NCI-H748 treated with DMSO at 0.1 percent for 48 hours (cell line): ENCODE measurements at places on chromosomes 3 and 15.

- DNase-seq = no peak
Observed at GRCh38 chr15:64315216-64315615, 40.8 kb downstream of the CSNK1G1 start.

GRCh38 chr3:161852744-161853143, 356.1 kb downstream of the OTOL1 start:
- no peak for DNase-seq

DNA sequence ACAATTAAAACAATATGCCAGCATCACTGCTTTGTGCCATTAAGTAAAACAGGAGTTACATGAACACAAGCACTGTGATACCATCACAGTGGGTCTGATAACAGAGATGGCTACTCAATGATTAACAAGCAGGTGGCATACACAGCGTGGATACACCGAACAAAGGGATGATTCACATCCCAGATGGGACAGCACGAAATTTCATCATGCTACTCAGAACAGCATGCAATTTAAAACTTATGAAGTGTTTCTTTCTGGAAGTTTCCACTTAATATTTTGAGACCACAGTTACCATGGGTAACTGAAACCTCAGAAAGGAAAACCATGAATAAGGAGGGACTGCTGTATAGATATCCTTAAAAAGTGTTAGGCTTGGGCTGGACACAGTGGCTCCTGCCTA, 44.5 kb downstream of the SLC24A1 start:
- DNase-seq = no peak

- DNase-seq = no peak
Observed at GRCh38 chr3:71191031-71191482, 392.5 kb downstream of the FOXP1 start.

GRCh38 chr3:63022114-63022513, 146.9 kb upstream of the CADPS start:
- DNase-seq = no peak

GRCh38 chr3:13842226-13842625, 37.6 kb downstream of the WNT7A start:
- DNase-seq = no peak

DNA sequence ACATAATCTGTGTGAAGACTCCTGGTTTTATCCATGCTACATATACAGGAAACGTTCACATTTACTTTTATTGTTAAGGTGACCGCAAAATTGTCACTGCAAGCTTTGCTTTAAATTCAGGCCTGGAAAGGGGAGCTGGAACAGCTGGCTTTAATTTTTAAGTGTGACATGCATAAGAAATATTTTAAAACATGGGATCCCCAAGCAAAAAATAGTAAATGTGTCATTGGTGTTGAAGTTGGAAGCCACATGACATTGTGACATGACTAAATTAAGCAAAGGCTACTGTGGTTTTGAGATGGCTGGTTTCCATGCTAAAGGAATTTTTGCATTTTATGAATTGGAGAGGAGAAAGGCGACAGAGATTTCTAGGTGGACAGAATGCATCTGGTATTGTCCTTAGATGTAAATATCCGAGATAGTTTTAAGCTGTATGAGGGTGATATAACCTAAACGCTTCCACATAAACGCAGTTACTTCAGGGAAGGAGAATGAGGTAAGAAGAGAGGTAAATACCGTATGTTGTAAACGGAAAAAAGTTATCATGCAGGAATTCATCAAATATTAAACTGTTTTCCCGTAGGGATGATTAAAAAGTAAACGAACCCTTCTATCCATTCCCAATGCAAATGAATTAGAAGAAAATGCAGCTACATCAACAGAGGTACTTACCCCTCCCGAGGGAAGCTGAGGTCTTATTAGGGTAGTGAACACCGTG, 927 bp upstream of the FYTTD1 start:
- no peak for DNase-seq

- DNase-seq = no peak
Observed at GRCh38 chr15:90159213-90159612, 41.9 kb upstream of the SEMA4B start.

DNA sequence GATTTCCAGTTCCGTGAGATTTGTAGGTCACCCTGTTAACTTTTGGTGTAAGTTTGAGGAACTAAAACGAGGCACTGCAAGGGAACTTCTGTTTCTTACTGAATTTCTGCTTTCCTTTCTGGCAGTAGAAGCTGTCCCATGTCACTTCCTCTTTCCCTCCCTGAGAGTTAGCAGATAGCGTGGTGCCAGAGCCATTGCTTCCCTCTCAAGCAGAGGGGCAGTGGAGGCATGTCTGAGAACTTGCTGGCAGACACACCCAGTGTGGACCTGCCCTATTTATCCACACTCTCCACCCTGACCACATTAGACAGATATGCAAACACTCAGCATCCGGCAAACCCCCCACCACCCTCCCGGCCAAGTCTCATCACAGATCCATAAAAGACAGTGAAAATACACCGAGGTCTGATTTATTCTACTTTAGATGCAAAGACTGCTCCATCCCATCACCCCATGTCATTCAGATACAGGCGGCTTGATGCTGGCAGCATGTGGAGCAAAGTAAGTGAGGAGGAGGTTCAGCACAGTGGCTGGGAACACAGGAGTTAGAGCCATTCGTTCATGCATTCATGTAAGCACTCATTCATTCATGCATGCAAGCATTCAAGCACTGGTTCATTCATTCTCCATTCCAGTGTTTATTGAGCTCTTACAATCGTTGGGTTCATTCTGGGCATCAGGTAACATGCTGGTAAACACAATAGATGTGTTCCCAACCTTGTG, 324.7 kb downstream of the SHQ1 start:
- DNase-seq = no peak
